ENCODE measurements at places on chromosomes 6 and 20. TPM values are rescaled to one million over a fixed set of nuclear protein-coding genes. Genes with fewer than 3 reads are reported as not detected.

GRCh38 chr20:57260934-57261333 is 5.5 kb downstream of the BMP7 start:
- DNase-seq = no peak

NOL7 gene
- total RNA-seq = 44.9 TPM

DYNLT1 gene
- total RNA-seq = 70.4 TPM

DNA sequence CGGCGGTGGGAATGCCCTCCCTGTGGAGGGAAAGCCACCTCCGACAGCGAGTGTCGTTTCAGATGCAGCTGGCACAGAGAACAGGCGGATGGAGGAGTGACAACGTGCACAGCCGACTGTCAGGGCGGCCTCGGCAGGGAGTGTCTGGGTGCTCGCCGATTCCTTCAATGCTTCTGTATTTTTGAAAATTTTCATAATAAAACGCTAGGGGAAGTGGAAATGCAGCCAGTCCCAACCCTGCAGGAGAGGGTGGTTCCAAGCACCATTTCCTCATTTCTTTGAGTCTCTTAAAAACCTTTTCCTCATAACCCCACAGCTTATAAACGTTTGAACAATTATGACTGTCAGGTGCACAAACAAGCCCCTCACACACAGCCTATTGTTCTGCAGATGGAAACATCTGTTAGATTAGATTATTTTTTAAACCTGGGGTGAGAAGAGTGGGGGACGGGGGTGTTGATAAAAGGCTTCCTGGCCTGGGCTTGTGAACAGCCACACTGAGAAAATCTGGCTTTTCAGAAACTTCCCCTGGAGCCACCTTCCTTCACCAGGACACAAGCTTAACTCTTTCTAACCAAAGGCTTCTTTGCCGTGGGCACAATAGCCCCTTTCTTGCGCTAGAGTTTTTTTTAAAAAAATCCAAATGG is 228.9 kb downstream of the ANKRD60 start:
- no peak for DNase-seq

HLA-DQA2 gene
- not detected for total RNA-seq

- no peak for DNase-seq
Measured at GRCh38 chr6:149990212-149990660, 26.5 kb downstream of the ULBP1 start.

DNA sequence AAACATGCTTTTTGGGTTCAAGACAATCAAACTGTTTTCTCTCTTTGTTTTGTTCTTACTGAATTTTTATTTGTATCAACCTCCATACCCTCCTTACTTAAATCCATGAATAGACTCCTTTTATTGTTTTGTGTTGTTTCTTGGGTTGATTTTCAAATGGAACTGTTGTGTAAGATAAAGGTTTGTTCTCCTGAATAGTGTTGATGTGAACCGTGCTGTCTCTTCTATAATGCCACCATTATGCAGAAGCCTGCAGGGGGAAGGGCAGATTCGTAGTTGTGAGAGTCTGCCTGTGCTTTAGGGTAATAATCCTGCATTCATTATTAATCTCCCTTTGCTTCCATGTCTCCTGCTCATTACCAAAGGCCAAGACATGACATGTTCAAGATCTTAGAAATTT is 105.9 kb downstream of the CDKAL1 start:
- peak; percentile 36 for DNase-seq

CLDN20 gene
- not detected for total RNA-seq

GRCh38 chr20:20849161-20849560 is 136.7 kb upstream of the RALGAPA2 start:
- DNase-seq = no peak

DNA sequence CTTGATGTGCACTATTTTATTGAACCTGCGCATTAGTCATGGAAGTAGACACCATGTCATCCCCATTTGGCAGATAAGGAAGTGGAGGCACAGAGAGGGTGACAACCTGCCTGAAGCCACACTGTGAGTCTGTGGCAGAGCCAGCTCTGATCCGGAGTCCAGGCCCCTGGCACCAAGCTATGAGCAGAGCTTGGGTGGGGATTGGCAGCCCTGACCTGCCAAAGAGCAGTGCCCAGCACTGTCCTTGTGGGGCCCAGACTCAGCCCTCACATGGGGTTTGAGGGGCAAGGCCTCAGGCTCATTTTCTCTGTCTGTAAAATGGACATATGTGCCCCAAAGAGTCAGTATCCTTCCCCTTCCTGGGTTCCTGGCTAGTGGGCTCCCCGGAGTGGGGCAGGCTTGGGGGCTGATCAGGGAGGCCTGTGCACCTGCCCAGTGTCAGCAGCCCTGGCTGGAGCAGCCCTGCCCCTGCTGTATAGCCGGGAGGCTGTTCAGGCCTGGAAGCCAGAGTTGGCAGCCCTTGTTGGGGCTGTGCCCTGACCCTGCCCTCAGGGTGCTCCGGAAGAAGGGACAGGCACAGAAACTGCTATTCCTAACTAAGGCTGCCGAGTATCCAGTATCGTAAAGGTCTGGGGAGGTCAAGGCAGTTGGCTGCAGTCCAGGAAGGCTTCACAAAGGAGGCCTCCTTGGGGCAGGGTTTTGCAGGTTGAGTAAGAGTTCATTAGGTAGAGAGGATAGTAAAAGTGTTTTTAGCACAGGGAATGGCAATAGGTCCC is 38.7 kb downstream of the TGM2 start:
- no peak for DNase-seq

DNA sequence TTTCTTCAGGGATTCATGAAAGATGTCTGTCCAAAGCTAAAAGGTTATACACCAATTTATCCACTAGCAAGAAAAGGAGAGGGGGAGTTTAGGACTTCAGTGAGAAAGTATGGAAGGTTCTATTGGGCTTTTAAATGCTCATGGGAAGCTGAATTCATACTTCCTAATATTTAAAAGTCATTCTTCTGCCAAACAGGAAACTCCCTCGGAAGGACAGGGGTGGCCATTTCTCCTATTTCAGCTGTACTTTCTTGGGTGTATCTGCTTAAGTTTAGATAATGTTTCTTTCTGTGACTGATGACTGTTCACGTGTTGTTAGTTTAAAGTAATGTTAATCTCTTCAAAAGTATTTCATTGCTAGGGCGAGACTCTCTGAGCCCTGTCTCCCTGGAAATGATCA is 80.5 kb upstream of the IFNGR1 start:
- no peak for DNase-seq

GRCh38 chr6:9398071-9398766 is 962.9 kb upstream of the SLC35B3 start:
- peak; percentile 26 for DNase-seq

DNA sequence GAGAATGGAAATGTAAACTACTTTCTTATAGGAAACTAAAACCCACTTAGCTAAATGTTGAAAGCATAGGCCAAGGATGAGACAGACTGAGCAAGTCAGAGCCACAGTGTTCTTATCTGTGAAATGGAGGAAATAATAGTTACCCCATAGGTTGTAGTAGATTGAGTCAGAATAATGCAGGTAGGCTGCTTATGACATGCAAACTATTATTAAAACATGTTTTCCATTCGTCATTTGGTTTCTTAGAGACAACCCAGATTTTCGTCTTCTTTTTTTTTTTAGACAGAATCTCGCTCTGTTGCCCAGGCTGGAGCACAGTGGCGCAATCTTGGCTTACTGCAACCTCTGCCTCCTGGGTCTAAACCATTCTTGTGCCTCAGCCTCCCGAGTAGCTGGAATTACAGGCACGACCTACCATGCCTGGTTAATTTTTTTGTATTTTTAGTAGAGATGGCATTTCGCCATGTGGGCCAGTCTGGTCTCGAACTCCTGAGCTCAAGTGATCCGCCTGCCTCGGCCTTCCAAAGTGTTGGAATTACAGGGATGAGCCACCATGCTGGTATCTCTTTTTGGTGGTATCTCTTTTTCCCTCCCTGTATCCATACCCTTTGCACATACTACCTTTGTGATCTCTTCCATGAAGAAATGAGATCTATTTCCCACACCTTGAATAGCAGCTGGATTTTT is 196.5 kb upstream of the ZNF217 start:
- DNase-seq = no peak

DNA sequence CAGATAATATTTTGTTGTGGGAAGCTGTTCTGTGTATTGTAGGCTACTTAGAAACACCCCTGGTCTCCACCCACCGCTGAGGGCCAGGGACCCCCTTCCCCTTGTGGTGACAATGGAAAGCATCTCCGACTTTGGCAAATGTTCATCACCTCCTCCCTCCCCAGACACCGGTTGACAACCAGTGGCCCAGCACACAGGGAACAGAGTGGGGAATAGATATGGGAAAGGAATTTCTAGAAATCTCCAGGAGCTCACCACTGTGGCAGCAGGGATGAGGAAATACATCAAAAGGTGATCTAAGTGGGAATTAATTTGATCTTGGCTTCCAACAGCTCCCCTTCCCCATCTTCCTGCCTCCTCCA is 257.3 kb upstream of the FOXQ1 start:
- DNase-seq = no peak

RIPOR2 gene
- total RNA-seq = 2.1 TPM

GRCh38 chr6:84428300-84428907 is 201.0 kb upstream of the CEP162 start:
- DNase-seq = peak; percentile 76

- DNase-seq = no peak
Measured at GRCh38 chr6:6406715-6407070, 86.2 kb upstream of the F13A1 start.

DNA sequence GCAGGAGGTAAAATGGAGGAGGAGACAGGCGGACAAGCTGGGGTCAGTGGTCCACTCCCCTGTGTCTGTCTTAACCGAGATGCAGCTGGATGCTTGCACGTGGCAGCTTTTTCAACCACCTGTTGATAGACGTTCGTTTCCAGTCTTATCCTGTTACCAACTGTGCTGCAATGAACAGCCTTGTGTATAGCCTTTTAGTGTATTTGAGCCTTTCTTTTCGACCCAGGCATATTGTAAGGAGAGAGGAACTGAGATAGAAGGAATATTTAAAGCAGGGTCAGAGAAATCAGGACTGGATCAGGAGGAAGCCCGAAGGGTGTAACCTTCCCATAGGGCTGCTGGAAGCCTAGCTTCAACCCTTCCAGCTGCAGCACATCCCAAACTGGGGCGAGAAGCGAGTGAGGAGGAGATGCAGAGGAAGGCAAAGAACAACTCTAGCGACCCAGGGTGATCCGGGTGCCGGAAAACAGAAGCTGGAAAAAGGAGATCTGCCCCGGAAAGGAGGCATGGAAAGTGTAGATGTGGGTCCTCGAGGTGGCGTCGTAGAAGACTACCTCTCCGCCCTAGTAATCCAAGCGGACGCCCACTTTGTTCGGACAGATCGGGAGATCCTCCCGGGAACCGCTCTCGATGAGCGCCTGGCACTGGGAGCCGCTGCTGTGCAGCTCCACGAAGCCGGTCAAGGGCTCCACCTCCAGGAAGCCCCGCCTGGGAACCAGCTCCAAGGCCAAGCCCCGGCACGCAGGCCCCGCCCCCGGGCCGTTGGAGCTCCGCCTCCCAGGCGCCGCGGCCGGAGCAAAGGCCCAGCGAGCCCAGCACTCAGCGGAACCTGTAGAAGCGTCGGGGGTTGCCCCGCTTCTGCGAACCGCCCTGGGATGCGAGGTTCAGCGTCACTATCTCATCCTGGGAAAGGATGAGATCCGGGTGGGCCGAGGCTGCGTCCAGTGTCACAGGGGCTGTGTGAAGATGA is 11.2 kb downstream of the TRIM31 start:
- peak; percentile 98 for DNase-seq

DNA sequence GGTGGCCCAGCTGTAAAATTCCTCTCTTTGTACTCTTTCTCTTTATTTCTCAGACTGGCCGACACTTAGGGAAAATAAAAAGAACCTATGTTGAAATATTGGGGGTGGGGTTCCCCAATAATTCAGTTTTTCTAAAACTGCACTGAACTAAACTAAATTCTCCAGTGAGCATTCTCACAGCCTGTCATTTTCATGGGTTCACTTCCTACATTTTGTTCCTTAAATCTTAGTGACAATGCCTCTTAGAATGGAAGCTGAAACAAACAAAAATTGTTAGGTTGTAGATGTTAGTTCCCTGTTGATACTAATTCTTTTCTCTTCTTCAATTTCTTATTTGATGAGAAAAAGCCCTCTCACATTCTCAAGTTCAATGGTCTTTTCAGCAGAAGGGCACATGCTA is 35.8 kb upstream of the IFNGR1 start:
- no peak for DNase-seq

GRCh38 chr6:3324262-3324942 is 65.7 kb downstream of the PSMG4 start:
- DNase-seq = peak; percentile 98

GRCh38 chr6:143260857-143261256 is 189.6 kb downstream of the ADAT2 start:
- DNase-seq = no peak

DNA sequence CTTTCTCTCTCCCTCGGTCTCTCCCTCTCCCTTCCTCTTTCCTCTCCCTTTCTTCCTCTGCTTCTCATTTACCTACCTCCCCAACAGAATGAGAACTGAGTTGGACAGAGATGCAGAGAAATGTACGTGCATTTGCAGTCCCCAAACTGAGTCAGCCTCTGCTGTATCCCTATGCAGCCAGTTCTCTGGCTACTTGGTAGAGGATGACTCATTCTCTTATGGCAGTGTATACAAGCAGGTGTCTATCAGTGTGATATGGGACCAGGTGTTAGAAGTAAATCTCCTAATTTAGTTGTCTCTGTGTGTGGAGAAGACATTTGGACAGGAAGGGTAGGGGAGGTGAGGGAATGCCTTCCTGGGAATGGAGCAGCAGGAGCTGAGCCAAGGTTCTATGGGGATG is 470.8 kb downstream of the CD109 start:
- no peak for DNase-seq

DNA sequence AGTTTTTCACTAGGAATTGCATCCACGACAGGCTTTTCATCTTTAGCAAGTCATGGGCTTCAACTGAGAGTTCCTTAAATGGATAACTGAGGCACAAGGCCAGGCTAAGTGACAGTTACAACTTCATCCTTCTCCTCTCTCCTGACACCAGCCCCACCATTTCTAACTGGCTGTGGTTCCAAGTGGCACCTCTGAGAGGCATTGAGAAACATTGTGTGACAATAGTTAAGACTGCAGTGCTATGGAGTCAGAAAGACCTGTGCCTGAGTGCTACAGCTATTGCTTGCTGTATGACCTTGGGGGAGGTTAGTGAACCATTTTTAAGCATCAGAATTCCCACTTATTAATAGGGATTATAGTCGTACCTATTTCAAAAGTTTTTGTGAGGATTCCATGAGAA is 26.2 kb upstream of the MLIP start:
- DNase-seq = no peak

DNA sequence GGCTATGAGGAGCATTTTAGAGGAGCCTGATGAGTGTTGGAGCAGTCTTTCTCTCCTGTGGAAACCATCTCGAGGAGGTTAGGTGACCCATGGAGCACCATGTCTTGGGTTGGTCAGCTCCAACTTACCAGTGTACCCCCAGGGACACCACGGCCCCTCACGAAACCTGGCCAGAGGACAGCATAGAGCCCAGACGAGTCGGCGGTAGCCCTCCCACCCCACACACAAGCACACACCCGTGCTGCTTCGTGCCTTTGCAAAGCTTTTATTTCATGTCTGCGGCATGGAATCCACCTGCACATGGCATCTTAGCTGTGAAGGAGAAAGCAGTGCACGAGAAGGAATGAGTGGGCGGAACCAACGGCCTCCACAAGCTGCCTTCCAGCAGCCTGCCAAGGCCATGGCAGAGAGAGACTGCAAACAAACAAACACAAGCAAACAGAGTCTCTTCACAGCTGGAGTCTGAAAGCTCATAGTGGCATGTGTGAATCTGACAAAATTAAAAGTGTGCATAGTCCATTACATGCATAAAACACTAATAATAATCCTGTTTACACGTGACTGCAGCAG is 53.6 kb downstream of the EZR start:
- peak; percentile 60 for DNase-seq
